NCI-H2107 (cell line): ENCODE measurements at places on chromosomes 5 and 9.

- DNase-seq, result no peak
These were observed 7.2 kb downstream of the RC3H2 start for GRCh38 chr9:122897969-122898368.

- DNase-seq, result no peak
These were observed 46.6 kb upstream of the IRX4 start for GRCh38 chr5:1929108-1929991.

DNA sequence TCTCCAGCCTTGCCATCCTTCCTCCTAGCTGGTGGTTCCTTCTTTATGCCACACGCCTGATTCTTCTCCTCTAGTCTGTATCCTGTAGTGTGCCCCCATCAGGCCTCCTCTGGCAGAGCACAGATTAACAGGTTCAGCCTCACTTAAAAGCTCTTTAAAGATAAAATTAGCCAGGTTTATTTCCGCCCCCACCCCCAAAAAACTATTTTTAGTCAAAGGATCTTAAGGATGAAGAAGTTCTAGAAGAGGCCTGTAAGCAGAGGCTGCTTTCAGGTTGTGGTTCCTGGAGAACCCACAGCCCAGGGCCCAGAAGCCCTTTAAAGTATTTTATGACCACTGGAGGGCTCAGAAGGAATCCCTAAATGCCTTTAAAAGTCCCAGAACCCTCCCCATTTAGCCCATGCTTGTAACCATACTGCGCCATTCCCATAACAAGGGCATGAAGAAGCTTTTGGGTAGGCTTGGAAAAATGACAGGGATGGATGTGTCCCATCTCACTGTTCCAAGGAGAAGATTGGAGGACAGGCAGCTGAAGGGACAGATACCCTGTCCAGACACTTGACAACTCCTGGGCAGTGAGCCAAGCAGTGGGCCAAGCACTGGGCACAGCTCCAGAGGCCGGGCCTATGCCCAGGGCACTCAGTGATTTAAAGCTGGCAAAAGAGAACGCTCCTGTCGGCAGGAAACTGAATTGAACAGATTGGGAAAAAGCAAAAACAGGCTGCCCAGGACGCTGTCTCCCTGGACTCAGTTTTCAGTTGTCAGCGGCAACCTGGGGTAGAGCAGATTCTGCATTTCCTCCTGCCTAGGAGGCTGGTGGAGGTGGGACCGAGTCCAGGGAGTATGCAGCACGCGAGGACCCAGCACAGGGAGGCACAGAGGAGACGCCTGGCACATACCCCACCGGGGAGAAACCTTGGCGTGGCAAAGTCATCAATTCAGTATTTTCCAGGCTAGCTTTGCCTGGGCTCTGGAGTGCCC, 106.3 kb upstream of the SSBP2 start:
- DNase-seq, result no peak

GRCh38 chr9:82606492-82607382, 456.2 kb downstream of the RASEF start:
- no peak for DNase-seq

DNA sequence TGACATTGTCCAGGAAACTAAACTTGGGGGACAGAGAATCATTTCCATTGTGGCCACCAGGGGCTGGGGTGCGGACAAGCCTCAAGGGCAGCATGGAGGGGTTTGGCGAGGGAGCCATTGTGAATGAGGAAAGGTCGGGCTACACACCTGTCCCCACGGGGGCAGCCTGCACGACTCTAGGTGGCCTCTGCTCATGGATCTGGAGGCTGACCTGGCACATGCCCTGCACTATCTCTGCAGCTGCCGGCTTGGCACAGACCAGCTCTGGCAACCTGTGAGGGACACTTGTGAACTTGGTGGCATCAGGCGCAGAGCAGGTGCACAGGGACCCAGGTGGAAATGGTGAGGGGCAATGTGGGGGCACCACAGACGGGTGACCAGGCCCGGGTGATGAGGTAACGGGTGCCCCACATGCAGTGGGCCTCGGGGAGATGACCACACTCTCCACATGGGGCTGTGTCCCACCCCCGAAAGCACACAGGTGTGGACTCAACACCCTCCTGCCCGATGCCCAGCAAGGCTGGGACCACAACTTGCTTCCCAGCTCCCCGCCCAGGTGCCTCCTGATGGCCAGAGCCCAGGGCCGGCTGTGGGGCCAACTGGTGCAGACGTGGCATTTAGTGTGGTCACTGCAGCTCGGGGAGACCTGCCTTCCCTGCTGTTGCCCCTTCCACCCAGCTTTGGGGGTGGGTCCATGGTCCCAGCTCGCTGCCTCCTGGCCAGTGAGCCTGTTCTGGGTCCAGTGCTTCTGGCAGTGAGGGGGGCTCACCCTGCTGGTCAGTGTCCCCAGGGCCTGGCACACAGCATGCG, 60.9 kb upstream of the UBAC1 start:
- DNase-seq, result no peak

- DNase-seq, result no peak
These were observed 588.3 kb downstream of the EBF1 start for GRCh38 chr5:158511454-158511853.

- no peak for DNase-seq
These were observed 80.2 kb downstream of the TRIO start for GRCh38 chr5:14223372-14223771.

GRCh38 chr5:147751156-147751830, 31.2 kb downstream of the JAKMIP2 start:
- no peak for DNase-seq
